ENCODE measurements at places on chromosomes 16 and 17.

DNA sequence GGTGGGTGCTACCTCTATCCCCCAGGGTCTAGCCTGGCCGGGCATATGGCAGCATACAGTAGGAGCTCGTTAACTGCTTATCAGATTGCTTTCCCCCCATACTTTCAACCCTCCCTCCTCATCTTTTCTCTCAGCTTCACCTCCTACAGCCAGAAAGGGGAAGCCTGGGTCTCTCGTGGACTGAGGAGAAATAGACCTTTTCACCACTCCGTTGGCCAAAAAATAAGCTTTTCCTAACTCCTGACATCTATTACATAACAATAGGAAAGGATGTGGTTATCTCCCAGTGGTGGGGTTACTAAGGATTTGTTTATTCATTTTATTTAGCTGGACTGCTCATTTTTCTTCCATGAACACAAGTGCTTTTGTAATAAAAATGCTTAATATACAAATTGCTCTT is 9.0 kb upstream of the CXCL16 start:
- no peak for DNase-seq

GRCh38 chr17:32659419-32659842 is 172.6 kb downstream of the CDK5R1 start:
- peak; percentile 83 for DNase-seq

DNA sequence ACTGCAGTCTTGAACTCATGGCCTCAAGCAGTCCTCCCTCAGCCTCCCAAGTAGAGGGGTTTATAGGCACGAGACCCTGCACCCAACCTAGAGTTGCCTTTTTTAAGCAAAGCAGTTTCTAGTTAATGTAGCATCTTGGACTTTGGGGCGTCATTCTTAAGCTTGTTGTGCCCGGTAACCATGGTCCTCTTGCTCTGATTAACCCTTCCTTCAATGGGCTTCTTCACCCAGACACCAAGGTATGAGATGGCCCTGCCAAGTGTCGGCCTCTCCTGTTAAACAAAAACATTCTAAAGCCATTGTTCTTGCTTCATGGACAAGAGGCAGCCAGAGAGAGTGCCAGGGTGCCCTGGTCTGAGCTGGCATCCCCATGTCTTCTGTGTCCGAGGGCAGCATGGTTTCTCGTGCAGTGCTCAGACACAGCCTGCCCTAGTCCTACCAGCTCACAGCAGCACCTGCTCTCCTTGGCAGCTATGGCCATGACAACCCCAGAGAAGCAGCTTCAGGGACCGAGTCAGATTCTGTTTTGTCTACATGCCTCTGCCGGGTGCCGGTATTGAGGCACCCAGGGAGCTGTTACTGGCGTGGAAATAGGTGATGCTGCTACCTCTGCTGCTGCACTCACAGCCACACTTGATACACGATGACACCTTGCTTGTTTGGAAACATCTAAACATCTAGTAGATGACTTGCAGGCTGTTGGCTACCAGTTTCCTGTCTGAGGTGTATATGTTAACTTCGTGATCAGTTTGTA is 3.3 kb downstream of the RPL13 start:
- peak; percentile 74 for DNase-seq

DNA sequence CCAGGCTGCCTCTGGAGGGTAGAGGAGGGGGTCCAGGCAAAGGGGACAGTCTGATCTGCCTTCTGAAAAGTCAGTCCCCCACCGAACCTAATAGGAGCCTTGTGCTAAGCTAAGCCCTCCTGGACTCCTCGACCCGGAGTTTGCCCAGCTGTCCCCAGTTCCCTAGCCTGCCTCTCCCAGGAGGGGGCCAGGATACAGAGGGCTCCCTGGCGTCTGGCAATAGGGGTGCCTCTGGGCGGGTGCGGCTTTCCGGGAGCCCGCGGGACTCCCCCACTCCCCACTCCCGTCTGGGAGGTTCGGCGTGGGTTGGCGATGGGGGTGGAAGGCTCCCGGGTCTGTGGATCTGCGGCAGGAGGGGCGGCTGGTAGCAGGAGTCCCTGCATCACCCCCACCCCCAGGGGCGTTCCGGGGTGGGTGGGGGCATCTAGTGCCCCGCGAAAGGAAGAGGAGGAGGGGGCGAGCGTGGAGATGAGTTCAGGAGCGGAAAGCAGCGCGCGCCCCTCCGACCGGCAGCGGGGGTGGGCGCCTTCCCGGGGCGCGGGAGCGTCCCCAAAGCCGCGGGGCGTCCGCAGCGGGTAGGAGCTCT is 1.2 kb downstream of the GSG1L start:
- no peak for DNase-seq

DNA sequence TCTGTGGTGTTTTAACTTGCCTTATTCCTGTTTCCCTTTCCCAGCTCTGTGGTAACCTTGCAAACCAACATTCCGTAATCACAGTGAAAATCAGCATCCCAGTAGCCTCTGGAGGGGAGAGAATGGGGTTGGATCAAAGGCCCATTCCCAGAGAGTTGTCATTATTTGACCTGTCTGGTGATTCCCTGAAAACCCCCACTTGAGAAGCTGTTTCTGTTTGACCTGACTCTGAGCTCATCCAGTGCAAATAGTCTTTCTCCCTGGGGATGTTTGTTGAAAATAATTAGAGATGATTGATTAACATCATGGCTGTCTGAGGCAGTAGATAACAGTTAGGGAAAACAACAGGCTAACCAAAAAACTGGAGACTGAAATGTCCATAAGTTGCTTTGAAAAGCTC is 3.0 kb downstream of the CACNG1 start:
- no peak for DNase-seq

GRCh38 chr16:13148294-13148693 is 246.9 kb downstream of the SHISA9 start:
- DNase-seq, result no peak

All from activated CD8-positive, alpha-beta memory T cell treated with anti-CD3 and anti-CD28 coated beads, Interleukin-2, amount 50 U/mL, for 48 hours (primary cell).